ENCODE measurements at places on chromosomes 13 and 19.

DNA sequence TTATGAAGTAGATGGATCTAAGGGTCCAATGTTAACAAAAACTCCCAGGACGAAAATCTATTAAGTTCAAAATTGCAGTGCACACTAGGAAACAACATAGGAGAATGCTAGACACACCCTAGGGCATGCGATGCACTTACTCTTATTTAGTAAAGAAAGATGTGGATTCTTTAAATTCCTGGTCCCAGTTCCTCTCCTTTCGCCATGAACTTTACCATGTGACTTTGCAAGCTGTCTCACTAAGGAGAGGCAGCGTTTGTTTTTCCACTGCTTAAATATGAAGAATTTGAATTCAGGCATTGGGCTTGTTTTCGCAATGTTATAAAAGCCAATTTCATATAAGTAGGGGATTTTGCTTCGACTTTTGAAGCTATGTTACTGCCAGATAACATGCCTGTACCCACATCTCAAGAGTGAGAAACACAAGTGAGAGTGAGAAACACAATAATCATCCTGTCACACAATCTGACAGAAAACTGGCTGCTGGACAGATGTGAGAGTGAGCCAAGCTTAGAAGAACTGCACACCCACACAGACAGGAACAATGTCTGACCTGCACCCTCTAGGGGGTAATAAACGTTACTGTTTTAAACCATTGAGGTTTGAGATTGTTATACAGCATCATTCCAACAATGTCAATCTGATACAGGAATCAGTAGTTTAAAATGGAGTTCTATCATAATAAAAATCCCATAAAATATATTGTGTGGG, 1308.4 kb downstream of the SLITRK5 start:
- no peak for DNase-seq

DNA sequence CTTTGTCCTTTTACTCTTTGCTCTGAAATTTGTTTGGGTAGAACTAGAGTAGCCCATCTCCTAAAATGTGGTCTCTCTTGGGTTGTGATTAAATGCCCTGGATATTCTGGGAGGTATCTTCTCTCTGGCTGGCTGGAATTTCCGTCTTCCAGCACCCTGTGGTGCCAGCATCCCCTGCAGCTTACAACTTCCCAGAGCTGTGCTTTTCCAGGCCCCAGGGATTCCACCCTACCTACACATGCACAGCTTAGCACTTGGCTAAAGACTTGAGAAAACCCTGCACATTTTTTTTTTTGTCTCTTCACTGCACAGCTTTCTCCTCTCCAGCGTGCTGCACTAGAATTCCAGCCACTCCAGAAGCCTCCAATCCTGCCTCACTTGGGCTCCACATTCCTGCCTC, 334.7 kb downstream of the IRS2 start:
- no peak for DNase-seq

GRCh38 chr13:112990783-112991182, 21.8 kb downstream of the MCF2L start:
- peak; percentile 100 for DNase-seq

DNA sequence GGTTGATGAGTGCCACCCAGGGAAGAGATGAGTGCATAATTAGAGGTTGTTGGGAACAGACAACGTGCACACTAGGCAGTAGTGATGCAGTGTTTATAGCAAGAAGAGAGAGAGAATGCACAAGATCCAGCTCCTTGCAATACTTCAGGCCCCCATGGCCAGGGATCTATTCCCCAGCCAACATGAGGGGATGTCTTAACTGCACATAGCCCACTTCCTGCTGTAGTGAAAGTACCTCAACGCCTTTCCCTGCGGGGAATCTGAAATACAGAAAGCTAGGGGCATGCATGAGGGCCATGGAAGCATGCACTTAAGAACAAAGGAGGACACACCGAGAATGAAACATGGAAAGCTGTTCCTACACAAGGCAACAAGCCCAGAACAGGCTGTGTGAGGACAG, 636.7 kb upstream of the GPC6 start:
- DNase-seq = no peak

GRCh38 chr13:39322836-39323585, 280.0 kb downstream of the LHFPL6 start:
- DNase-seq = no peak

GRCh38 chr13:96728463-96728862, 265.8 kb downstream of the OXGR1 start:
- no peak for DNase-seq

DNA sequence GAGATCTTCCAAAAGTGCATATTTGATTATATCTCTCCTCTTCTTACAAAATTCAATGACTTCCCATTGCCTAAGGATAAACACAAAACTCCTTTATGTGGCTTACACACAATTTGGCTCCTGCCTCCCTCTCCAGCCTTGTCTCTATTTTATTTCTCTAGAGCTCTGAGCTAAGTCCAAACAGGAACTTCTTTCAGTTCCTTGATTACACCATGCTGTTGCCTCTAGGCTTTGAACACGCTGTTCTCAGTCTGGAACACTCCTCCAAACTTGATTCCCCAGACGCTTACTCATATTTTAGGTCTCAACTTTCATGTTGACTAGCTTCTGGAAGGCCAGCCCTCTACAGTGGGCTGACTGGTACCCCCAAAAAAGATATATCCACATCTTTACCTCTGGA, 258.5 kb downstream of the COG6 start:
- DNase-seq = no peak
